ENCODE measurements at places on chromosomes 7 and 10.

DNA sequence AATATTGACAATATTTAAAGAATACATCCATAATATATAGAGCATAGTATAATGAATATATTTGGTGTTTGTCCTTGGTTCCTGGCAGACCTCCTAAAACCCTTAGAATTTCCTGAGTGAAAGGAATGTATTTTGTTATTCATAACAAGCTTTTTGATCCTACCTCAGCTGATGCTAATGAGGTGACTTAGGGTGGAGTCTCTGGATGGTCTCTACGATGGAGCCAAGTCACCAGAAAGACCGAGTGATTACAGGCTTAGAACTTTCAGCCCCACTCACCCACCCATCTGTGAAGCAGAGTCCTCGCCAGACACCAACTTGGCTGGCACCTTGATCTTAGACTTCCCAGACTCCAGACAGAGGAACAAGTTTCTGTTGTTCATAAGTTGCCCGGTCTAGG, 35.9 kb downstream of the UPF2 start:
- no peak for DNase-seq

- no peak for DNase-seq
Observed at GRCh38 chr10:76125900-76126299, 694.5 kb downstream of the LRMDA start.

DNA sequence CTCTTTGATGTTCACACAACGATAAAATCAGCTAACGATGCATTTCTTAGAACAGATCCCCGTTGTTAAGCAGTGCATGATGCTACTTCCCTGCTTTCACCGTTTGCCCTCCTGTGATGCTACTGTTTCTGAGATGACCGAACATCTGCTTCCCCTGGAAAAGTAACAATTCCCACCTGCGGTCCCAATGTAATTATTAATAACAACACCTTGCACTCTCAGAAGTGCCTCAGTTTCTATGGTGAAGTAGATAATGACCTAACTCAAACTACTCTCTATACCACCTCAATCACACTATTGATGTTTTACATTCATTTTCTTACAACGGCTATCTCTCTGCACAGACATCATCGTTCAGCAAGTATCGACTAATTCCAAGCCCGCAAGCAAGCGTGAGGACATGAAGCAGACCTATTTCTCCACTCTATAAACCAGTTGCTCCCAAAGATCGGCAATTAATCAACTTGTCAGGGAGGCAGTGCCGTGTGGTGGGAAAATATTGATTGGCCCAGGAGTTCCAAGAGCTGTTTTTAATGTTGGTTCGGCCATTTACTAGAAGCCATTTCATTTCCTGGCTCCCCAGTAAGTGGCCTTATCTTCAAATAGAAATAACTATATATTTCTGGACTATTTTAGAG, 42.7 kb downstream of the FAM107B start:
- DNase-seq = no peak

- peak; percentile 63 for DNase-seq
Observed at GRCh38 chr10:22666287-22667092, 47.9 kb downstream of the PIP4K2A start.

DNA sequence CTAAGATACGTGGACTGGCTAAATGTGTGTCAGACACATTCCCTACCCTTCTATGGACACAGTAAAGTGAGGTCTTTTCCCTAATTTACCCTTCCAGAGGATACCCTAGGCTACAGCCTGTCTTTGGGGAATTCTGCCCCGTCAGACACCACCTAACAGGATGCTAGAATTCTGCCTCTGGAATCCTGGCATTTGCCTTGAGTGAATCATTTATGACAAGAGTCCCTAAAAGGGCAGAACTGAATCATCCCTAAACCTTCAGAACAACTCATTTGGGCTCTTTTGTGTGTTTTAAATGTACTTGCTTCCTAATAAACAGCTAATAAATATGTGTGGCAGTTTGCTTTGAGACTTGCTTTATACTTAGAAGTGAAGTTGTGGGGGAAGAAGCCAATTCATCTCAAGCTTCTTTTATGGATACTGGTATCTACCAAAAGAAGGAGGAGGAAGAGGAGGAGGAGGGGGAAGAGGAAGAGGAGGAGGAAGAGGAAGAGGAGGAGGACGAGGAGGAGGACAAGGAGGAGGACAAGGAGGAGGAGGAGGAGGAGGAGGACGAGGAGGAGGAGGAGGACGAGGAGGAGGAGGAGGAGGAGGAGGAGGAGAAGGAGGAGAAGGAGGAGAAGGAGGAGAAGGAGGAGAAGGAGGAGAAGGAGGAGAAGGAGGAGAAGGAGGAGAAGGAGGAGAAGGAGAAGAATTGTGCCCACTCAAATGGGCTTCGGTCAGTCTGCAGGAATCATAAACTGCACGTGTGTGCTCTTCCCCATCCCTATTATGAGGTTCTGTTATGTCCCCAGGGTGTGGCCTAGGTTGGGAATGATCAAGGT, 27.1 kb downstream of the PARP12 start:
- no peak for DNase-seq

DNA sequence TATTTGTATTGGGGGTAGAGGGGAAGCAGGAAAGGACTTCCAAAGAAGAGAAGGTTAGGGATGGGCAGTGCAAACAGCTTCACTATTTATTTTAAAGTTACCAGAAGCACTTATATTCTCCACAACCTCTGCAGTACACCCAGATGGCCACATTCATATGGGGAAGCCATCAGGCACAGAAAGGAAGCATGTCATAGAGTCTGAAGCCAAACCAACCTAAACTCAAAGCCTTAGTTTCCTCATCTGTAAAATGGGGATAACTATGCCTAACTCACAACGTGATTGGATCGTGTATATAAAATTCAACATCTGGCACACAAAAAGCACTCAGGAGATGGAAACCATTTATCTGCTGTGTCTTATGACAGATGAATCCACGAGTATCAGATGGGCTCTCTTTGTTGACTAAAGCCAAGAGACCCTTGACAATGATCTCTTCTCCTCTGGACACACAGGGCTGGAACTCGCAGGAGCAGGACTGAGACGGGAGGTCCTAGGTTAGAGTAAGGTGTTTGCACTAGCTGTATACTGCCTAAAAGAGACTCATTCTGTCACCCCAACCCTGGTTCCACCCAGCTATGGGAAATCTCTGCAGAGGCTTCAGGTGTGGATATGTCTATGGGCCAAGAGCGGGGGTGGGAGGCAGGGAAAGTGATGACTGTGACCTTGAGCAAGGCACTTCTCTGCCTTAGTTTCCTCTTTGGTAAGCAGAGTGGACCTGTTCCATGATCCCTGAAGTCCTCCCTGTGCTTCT, 1.8 kb downstream of the KIAA1549 start:
- no peak for DNase-seq

GRCh38 chr10:96502561-96503282, 11.0 kb downstream of the TLL2 start:
- no peak for DNase-seq

GRCh38 chr10:21511946-21512572, 13.4 kb downstream of the SKIDA1 start:
- DNase-seq = no peak

GRCh38 chr10:25934621-25935139, 651 bp downstream of the MYO3A start:
- no peak for DNase-seq

DNA sequence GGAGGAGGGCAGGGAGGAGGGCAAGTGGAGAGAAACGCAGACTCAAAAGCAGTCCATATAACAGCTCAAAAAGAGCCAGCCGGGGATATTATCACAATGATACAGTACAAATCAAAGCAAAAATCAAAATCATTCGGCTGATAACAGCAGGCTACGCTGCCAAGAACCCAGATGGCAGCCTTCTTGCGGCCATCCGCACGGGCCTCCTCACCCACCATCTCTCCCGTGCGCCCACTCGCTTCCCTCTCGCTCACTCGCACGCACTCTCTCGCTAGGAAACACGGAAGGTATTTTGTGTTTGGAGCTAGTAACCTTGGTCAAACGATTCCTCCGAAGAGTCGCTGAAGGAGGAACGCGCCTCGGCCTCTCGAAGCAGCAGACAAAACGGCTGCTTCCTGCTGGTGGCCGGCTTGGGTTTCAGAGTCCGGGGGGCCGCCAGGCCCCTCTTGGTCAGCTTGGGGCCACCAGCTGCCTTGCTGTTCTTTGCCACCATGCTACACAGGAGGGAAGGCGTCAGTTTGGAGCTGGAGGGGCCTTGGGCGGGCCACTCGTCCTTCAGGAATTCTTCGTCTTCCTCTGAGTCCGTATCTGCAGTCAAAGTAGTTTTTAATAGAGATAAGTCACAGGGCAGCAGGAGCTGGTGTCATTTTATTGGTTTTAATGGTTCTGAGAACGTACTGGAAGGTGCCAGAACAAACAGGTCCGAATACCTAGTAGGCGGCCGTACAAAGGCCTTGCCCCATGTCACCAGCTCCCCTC, 68.9 kb downstream of the SLC29A4 start:
- no peak for DNase-seq

DNA sequence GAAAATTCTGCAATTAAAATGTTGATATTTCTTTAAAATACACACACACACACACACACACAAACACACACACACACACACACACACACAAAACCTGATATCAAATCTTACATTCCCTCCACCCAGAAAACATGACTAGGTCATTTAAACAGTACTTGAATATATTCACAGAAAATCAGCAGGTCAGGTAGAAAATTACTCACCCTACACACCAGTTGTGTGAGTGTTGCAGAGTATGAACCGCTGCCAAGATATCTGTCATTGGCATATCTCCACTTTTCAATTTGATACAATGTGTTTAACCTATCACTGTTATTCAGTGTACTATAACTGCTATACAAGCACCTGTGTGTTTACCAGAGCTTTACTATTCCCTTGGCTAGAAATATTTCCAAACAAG, 283.6 kb upstream of the LRRTM3 start:
- DNase-seq = no peak

GRCh38 chr10:35398355-35398754, 62.0 kb downstream of the CCNY start:
- DNase-seq = no peak

DNA sequence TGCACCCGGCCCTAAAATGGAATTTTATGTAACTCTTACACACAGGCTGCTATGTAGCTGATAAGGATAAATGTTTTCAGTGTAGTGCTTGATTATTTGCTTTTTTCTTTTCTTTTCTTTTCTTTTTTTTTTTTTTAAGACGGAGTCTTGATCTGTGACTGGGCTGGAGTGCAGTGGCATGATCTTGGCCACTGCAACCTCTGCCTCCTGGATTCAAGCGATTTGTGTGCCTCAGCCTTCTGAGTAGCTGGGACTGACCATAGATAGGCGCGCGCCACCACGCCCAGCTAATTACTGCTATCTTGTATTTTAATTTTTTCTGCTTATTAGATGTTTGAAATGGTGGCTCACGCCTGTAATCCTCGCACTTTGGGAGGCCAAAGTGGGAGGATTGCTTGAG, 3.4 kb downstream of the RABGEF1 start:
- DNase-seq = no peak

DNA sequence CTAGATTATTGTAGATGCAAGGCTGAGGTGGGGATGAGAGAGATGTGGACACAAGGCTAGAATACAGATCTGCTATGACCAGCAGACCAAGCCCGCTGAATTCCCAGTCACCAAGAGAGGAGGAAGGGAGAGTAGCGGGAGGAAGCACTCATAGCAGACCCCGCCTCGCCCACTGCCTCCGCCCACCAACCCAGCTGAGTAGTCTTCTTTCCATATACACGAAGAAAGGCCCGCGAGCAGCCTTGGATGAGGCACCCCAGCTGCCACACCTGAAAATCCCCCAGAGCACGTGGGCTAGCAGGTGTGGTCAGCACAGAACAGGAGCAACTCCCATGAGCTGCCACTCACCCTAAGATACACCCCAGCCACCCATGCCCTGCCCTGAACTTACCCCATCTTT, 7.9 kb upstream of the H2BK1 start:
- no peak for DNase-seq

- no peak for DNase-seq
Observed at GRCh38 chr7:36001546-36001945, 151.5 kb upstream of the EEPD1 start.

DNA sequence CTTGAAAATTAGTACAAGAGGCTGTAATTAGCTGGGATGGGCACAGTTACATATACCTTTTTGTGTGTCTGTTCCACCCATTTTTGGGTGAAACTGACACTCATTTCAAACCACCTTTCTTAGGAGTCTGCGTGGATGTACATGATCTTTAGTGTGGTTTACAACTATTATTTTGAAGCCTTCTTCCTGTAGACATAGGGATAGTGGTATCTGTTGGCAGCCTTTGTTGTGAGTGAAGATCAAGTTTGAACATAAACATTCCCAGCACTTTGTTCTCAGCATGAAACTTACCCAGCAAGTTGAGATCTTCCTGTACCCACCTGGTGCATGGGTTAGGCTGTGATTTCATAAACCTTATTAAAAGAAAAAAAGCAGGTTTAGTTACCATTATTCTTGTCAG, 2.0 kb downstream of the BAG3 start:
- DNase-seq = no peak

GRCh38 chr10:110355922-110356627, 51.4 kb upstream of the SMNDC1 start:
- DNase-seq = peak; percentile 28

GRCh38 chr10:121340271-121340831, 257.9 kb downstream of the FGFR2 start:
- DNase-seq = no peak

- no peak for DNase-seq
Observed at GRCh38 chr7:50631639-50632038, 66.4 kb upstream of the DDC start.

- no peak for DNase-seq
Observed at GRCh38 chr10:29881336-29881771, 178.0 kb downstream of the JCAD start.

DNA sequence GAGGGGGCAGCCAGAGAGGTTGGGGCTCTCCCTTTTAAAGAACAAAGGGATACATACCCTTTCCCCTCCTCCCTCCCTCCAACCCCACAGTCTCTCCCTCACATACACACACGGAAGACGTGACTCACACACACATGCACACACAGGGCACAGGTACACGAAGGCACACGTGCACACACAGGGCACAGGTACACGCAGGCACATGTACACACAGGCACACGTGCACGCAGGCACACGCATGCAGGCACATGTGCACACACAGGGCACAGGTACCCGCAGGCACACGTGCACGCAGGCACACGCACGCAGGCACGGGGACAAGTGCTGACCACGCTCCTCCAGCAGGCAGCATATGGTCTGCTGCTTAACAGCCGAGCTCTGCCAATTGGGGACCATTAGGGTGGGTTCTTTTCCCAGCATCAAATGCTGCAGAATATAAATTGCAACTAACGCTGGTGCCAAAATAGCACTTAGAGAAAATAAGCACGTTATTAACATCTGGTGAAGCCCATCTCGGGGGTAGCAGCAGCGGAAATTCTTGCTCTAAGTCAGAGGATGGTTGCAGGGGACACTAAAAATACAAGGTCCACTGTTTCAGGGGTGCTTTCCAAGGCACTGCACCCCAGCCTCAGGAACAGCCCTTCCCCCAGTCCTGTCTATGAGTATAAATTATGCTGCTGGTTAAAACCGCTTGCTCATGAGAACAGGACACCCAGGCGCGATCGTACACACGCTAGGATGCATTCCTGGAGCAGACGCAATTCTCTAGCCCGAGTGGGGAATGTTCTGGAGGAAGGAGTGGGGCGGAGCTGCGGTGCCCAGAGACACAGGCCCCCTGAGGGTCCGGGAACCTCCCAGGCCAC, 55.2 kb upstream of the TNRC18 start:
- no peak for DNase-seq
